ENCODE measurements at places on chromosomes 4 and X.

DNA sequence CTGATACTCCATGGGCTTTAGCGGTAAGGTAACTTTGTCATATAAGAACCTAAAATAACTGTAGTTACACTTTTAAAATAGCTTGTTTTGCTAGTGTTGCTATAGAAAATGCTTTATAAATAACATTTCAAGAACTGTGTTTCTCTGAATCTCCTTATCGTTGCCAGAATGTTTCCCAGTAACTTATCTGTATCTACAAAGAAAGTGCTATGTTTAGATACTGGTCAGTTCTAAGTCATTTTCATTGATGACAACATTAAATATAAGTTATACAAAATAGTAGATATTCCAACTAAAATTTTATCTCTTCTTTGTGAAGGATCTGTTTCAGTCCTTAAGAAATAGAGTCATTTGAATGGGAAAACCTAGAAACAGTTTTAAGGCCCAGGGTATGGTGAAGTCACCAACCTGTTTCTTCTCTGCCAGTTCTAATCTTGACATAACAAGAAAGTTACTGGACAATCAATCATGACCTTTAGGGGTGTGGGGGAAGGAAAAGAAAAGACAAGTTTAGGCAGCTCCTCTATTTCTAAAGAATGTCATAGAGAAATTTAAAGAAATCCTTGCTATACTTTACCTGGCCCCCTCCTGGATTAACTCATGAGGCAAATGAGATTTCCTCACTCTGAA is 425.9 kb downstream of the RPA4 start:
- no peak for DNase-seq

GRCh38 chr4:183758061-183758757 is 99.1 kb downstream of the TRAPPC11 start:
- no peak for DNase-seq

DNA sequence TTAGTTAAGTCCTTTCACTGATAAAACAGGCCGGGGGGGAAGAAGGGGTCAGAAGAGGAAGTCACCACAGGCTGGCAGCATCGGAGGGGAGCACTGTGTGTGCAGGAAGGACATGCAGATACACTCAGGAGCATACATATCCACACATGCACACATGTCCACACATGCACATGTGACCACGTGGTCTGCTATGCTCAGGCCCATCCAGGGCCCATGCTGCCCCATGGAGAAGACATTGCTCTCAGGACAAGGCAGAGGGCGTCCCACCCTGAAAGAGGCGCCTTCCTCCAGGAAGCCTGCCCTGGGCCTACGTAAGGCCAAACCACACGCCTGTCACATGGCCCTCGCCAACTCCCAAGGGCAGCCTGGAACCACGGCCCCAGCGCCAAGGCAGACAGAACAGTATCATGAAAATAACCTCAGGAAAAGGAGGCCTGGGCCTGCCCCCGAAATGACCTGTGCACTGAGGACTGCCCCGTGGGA is 15.8 kb downstream of the WDR1 start:
- no peak for DNase-seq

DNA sequence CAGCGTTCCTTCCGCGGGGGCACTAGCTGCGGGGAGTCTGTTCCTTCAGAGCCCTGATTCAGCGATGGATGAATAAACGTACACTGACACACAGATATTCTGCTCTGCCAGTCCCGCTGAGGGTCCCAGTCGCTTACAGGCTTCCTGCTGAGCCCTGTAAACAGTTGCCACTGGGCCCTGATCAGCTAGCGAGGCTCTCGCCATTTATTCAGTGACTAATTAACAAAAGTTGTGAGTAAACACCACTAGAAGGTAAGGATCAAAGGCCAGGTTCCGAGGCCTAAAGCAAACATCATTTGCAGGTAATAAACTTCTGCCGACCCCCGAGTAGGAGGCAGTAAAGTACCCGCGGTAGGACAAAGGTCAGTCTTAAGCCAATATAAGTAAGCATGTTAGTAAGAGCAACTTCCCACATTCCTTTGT is 442.6 kb upstream of the GALNT7 start:
- peak; percentile 39 for DNase-seq

DNA sequence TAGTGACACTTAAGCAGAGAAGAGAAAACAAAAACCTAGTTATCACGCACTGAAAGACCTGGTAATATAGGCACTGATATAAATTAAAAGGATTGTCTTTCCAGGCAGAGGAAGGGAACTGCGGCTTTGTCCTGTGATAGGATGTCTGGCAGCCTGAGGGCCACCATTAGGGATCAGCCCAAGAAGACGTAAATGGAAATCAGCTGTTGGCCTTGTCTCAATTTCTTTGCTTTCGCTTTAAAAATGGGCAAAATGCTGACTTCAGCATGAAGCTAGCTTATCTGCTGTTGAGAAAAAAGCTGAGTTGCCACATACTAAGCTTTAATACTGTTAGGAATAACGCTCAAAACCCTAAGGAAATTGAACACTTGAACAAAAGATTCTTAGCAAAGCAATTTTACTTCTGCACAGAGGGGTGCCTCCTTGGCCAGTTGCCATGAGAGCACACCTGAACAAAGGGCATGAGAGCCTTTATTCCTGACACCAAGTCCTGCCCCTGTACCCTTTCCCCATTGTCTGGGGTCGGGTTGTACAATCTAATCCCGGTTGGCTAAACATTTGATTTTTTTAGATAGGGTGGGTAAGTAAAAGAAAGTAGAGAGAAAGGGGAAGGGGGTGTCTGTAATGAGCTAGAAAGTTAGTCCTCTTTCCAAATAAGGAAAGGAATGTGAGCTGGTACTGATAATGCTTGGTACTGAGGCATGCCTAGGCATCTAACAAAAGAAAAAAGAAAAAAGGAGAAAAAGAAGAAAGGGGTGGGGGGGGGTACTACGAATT is 85.1 kb upstream of the UCP1 start:
- DNase-seq: peak; percentile 6

DNA sequence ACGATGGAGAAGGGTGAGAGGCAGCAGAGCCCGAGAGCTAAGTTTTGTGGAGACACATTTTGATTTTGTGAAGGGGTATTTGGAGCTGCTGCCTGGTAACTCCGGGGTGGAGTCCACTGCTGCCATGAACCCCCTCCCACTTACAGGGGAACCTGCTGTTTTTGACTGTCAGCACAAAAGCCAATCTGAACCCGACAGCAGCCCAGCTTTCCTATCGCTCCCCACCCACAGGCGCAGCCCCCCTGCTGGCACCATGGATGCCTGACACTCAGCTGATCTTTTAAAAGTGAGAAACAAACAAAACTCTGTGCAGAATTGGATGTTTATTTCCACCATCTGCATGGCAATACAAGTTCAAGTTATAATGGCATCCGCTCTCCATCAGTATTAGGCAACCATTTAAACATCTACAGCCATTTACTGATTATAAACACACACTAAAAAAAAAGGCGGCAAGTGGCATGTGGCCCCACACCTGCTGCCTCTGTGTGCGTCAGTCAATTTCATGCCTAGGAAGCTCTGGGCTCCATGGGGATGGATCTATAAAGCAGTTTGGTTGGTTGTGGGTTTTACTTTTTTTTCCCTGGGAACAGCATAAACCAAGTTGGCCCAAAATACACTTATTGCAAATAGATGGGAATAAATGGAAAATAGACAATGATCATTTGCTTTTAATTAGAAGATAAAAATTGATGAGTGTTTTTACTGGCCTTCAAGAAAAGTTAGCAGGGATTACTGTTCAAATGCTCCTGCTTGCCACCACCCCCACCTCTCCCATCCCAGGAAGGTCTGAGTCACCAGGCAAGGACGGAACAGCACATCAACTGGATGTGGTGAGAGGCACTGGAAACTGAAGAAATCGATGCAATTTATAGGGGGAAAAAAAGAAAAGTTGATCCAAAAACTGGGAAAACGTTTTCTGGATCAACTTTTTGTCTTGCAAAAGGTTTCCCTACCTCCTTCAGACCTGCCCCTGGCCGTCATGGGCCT is 46.0 kb downstream of the SEPSECS start:
- peak; percentile 58 for DNase-seq

- no peak for DNase-seq
Measured at GRCh38 chrX:136750364-136750763, 30.4 kb downstream of the ARHGEF6 start.

GRCh38 chr4:111934314-111934713 is 210.9 kb upstream of the FAM241A start:
- no peak for DNase-seq

DNA sequence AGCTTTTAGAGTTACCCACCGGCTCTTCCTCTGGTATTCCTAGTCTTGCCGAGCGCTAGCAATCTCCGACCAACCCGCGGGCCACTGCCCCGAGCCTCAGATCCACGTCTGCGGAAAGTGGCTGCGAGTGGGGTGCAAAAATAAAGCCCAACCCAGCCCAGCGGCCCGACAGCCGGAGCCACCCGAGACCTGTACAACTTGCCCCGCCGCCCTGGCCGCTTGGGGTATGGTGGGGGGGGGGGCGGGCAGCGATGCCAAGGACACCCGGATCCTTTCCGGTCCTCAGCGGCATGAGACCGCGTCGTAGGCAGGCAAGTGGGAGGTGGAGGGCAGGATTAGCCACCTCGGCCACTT is 1.6 kb downstream of the SLITRK4 start:
- no peak for DNase-seq

DNA sequence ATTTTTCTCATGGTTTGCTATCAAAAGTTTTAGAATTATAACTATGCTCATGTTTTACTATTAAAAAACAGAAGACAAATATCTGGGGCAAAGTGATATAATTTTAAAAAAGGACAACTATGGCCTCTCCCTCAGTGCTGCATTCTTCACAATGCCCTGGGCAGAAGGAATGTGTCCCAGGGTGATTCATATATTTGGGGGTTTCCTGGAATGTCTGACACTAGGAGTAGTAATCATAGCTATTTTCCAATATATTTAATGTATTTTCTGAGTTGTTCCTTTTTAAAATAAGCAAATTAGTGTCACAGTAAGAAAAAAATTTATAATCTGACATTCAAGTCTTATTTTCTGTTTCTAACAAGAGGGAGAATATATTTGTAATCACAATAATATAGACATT is 281.7 kb downstream of the UNC5C start:
- DNase-seq: peak; percentile 21

DNA sequence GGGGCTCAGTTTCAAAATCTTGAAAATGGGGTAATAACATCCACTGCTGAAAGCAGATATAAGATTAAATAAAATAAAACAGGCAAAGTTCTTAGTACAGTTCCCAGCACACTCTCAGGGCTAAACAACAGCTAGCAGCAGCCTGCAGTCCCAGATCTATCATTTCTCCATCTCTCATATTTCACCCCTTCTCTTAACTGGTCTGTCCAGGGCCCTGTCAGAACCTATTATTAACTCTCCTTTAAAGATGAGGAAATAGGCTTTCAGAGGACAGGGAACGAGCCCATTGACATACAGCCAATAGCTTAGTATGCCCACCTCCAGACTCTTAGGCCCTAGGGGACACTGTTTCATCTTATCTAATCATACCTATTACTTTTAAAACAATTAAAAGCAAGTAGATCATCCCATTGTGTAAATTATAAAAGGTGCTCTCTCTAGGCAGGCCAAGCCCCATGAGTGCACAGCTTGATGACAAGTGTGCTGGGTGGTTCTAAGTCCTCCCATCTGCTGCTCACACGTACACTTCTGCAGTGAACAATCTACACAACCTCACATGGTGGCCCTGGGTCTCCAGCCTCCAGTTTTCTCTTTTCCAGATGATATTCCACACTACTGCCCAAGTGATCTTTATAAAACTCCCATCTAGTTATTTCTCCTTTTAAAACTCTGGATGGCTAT is 119.0 kb downstream of the APBB2 start:
- DNase-seq: no peak

GRCh38 chr4:13209600-13209999 is 274.5 kb downstream of the RAB28 start:
- no peak for DNase-seq

GRCh38 chr4:56803471-56803870 is 18.0 kb downstream of the SPINK2 start:
- no peak for DNase-seq

GRCh38 chr4:54914781-54915180 is 210.6 kb downstream of the KDR start:
- DNase-seq: no peak

DNA sequence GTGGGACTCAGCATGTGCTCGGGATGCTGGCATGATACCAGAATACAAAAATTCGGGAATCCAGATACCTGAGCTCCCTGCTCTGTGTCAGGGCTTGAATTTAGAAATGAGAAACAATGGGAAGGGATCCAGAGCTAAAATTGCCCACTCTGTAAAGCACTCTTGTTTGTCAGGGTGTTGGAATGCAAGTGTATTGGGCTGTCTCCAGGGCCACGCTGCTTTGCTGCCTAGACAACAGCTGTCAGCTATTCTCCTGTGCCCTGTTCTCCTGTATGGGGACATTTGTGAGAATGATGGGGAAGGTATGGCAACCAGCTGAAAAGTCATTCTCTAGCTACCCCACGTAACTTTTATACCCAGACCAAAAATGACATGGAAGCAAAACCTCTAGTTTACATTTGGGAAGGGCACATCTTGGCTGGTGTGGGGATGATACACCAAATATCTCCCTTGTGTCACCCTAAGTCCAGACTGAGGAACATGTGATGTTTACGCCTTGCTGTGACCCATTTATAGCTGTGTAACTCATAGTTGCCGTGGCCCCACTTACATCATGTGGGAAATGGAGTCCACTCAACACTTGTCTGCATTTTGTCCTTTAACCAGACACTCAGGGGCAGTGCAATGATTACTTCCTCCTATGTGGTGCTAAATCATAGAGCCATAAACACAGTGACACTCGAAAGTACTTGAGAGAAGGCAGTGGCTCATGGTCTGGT is 46.6 kb downstream of the SMPX start:
- DNase-seq: no peak

- peak; percentile 81 for DNase-seq
Measured at GRCh38 chrX:110168585-110168984, 149.3 kb downstream of the AMMECR1 start.

GRCh38 chr4:105232374-105232773 is 85.7 kb downstream of the TET2 start:
- DNase-seq: no peak

- DNase-seq: no peak
Measured at GRCh38 chr4:155077452-155078229, 130.8 kb upstream of the NPY2R start.

DNA sequence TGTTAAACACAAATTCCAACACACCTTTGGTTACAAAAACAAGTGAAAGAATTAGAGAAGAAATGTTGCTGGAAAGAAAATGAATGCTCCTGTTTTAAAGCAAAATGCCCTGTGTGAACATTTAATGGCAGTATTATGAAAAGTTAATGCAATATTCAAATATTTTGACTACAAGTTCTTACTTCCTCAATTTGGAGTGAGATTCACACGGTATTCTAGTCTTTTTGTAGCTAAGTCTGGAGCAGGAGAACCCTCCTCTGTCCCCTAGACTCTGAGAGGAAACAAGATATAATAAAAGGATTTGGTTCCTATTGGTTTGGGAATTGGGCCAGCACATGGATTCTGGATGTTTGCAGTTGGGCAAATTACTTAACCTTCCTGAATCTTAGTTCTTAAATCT is 12.7 kb downstream of the MAD2L1 start:
- DNase-seq: no peak

- DNase-seq: no peak
Measured at GRCh38 chr4:67700116-67700737, 728 bp downstream of the UBA6 start.

DNA sequence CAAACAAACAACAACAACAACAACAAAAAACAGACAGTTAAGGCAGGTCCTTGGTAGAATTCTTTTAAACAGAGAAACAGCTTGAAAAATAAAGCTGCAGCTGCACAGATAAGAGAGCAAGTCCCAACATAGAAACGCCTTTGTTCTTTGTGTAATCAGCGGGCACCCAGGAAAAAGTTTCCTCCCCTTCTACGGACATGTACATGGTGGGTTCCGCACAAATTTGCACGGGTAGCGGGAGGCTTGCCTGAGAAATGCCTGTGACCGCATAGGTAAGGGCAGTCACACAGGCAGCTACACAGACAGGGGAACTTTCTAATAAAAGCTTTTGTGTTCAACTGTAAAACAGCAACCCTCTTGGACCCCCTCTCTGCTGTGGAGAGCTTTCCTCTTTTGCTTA is 25.7 kb upstream of the CT47A1 start:
- no peak for DNase-seq

Data from EL (cell line).